ENCODE measurements at places on chromosomes 1 and 21.

DNA sequence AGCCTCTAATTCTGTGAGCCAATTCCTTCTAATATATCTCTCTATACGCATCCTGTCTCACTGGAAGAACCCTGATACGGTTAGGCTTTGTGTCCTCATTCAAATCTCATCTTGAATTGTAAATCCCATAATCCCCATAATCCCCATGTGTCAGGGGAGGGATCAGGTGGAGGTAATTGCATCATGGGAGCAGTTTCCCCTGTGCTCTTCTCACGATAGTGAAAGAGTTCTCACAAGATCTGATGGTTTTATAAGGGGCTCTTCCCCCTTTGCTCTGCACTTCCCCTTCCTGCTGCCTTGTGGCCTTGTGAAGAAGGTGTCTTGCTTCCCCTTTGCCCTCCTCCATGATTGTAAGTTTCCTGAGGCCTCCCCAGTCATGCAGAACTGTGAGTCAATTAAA is 116.1 kb downstream of the MRPS6 start:
- no peak for DNase-seq

DNA sequence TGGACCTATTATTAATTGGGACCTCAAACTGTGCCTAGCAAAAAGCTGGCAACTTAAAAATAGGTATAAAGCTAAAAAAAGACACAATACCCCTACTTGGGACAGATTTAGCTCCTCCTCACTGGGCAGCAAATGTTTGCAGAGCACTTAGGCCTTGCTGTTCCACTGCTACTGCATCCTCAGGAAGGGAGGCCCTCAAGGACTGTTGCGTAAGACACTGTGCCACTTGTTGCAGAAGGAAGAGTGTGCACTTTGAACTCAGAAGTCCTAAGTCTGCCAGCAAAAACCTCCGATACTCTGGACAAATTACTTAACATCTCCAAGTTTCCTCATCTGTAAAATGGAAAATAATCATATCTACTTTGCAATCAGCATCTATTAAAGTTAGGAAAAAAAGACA is 322.9 kb downstream of the BARHL2 start:
- no peak for DNase-seq

GRCh38 chr1:214364386-214364785 is 83.4 kb downstream of the SMYD2 start:
- no peak for DNase-seq

- no peak for DNase-seq
Measured at GRCh38 chr1:20530306-20530705, 22.1 kb upstream of the FAM43B start.

GRCh38 chr21:31570824-31571566 is 88.5 kb upstream of the SOD1 start:
- no peak for DNase-seq

DNA sequence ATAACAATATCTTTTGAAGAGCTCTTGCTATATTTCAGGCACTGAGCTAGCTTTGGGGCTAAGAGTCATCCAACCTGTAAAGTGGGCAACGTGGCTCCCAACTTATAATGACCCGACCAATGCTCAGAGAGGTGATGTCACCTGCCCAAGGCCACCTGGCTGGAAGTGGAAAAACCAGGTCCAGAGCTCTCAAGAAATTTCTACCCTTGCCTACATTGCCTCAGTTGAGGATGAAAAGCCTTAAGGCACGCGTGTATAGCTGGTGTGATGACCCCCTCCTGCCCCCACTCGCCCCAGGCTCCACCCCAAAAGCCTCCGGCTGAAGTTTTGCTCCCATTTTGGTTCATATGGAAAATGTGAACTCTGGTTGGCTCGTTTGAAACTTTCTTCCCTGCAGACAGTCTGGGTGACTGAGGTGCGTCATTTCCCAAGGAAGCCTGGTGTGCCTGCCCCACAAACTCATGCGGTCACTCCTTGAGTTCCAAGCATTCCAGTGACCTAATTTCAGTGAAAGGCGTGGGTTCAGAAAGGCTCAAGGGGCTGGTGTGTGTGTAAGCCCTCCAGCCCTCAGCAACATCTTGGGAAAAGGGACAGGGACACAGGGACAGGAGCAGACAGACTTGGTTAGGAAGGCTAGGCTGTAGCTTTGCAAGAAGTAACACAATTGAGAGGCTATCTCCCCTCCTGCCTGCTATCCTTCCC is 20.5 kb downstream of the HTR1D start:
- no peak for DNase-seq

Measured in stimulated activated CD4-positive, alpha-beta T cell treated with anti-CD3 and anti-CD28 coated beads, Interleukin-4, amount 100 ng/mL, for 1 hour (primary cell).